ENCODE measurements at places on chromosomes 2 and 18.
A peak's percentile ranks its signal among the peaks of the same experiment; 100 is the strongest.

DNA sequence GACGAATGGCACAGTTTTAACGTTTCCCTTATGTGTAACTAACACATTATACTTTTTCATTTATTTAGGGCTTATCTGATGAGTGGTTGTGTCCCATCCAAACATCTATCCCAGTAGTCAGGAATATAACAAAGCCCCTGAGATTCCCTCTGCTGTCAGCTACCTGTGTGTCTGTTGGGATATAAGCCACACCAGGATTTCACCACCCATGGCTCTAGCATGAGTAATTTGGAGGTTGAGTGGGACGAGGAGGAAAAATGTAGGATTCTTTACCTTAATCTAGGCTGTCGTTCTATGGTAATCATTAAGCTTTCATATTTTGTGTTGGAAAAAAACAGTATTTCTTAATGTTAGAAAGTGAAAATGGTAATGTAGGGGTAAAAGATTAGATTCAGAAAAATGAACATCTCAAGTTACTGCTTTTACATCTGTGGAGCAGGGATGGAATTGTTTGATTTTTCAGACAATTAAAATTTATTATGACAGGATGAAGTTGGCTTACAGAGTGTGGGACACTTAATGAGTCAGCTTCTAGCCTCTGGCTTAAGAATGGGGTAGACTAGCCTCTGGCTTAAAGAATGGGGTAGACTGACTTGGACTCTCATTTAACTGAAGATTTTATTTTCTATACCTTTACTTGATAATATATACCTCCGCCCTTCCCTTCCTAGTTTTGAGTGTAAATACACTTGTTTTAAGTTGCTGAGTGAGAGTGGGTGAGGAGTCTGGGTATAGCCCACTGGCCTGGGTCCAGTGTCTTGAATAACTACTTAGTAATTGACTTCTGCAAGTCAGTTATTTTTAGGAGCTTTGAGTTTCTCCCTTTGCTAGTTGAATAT, 88.5 kb upstream of the RANBP2 start:
- no peak for DNase-seq

GRCh38 chr2:126467367-126468054, 188.4 kb upstream of the GYPC start:
- no peak for DNase-seq

DNA sequence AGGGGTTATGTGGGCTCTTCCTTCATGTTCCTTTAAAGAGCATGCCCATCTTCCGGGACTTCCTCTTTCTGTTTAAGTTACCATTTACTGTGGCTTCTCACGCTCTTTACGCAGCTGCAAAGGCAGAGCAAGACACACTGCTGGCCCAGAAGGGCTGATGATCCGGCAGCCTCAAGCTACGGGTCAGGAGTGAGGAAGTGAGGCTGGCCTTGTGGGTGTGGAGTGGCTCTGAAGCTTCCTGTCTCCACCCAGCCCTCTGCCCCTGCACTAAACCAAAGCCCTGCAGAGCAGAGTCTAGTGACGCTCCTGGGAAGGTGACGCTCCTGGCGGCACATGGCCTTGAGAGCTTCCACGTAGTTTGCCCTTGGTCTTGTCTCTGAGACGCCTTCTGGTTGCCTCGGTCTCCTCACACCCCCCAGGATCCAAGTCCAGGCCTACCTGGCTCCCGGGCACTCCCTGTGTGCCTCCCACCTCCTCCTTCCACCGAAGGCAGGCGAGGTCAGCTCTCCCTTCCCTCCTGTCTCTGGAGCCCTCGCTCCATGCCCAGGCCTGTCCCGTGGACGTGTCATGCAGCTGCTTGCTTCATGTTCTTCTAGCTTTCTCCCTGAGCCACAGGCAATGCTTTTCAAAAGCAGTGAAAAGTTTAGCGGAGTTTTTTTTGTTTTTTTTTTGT, 50.3 kb downstream of the ARL4C start:
- DNase-seq: peak; percentile 92

- no peak for DNase-seq
These were observed 2.3 kb downstream of the ARL4C start for GRCh38 chr2:234494361-234495250.

DNA sequence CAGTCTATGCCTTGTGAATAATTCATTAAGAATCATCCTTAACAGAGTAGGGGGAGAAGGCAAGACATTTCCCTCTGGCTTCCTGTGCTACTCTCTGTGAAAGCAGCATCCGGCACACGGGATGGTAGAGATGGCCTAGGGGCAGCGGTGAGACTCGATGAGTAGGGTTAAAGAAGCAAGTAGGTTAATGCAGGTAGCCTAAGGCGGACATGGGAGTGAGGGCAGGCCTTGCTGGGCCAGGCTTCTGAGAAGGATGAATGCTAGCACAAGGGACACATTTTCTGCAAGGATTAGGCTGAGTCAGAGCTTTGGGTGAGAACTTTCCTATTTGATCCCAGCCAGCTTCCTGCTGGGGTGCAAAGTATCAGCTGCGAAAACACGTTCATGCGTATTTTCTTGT, 80.8 kb downstream of the NXPH2 start:
- no peak for DNase-seq

DNA sequence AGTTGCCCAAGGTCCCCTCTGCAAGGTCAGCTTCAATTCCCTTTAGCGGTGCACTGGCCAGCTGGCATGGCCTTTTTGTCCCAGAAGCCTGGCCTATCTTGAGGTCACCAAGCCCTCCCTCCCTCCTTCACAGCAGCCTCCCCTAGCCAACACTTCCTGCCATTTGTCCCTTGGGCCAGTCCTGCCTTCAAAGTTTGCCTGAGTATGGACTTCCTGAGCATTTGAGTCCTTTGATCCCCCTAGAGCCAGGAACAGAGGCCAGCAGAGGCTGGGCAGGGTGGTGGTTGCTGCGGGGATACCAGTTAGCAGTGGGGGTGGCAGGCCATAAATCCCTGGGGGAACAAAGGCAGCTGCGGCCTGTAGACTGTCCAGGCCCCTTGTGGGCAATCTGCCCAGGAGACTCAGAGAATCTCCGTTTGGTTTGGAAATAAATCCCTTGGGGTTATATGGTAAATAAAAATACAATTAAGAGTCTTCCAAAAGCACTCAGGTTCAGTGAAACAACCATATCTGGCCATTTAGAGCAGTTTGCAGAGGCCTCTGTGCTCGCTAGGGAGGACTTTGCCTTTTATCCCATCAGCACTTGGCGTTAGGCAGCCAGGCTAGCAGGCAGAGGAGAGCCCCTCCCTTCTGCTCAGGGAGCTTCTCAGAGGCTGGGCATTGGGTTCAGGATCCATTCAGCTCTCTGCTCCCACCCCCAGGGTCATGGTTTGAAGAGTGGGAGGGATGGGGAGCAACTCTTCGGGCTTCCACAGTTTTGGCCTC, 3.1 kb upstream of the HES6 start:
- DNase-seq: no peak

DNA sequence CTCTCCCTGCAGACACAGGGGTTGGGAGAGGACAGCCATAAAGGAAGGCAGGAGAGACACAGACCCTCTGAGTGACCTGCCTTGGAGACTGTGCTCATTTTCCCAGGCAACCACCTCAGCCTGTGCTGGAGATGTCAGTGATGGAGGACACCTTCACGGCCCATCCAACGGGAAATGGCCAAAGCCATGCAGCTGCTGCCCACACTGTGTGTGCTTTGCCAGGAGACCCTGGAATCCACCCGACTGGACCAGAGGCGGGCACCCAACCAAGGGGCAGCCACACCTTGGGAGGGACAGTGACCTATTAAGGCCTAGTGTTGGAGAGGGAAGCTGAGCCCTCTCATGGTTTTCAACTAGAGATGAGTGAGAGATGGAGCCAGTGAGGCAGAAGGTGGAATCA, 192.5 kb downstream of the SMAD2 start:
- DNase-seq: no peak

- peak; percentile 77 for DNase-seq
These were observed 112.8 kb upstream of the MAP3K20 start for GRCh38 chr2:172962824-172963223.

GRCh38 chr2:209721497-209721896, 50.1 kb upstream of the UNC80 start:
- no peak for DNase-seq

- DNase-seq: no peak
These were observed 12.8 kb upstream of the MSGN1 start for GRCh38 chr2:17803497-17803896.

DNA sequence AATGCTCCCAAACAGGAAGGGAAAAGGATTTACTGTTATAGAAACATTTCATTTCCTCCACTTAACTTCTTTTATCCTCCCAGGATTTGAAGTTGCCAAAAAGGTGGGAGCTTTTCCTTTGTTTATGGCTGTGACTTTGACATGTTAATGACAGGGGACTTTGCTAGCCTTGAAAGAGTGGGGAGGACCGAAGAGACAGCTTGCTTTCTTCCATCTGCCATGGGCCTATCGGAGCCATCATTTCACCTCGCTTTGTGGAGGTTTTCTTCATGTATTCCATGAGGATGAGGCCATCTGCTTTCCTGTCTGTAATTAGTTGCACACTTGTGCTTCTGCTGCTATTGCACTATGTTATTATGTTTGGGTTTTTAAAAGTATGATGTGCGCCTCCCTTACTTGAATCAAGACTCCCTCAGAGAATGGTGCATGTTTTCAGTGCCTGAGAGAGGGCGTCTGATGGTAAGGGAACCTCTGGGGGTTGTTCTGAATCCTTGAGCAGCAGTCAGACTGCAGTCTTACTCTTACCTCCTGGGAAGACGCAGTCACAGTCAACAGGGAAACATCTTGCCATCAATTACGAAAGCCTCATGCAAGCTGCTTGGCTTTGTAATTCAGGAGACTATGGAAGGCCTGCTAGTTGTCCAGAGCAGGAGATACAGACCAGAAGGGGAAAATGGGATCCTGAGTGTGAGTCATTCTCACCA, 173.3 kb upstream of the MGAT5 start:
- no peak for DNase-seq

DNA sequence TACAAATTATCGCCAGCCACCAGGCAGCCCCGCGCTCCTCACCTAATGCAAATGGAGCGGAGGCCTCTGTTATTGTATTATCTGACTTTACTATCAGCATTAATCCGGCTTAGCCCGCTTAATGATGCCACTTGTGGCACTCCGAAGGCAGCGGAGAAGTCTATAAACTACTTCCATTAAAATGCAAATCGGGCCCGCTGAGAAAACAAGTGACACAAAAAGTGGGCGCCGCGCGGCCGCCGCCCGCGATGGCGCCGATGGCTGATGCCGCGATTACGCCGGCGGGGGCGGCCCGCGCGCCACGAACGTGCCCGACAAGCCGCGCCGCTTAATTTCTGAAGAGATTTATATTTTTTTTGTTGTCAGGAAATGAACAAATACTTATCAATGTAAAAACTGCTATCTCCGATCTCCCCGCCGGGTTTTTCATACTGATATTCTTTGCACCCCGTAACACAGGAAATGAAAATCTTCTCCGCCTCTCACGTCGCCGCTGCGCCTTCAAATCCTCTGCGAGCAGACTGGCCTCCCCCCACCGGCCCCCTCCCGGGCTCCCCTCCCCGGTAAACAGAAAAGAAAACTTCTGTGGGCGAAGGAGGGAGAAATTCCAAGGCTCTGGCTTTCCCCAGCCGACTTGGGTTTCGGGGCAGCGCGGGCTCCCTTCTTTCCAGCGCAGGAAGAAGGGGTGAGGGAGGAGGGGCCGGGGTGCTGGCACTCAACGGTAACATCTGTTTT, 221.8 kb downstream of the INSIG2 start:
- DNase-seq: peak; percentile 69

- no peak for DNase-seq
These were observed 56.5 kb upstream of the TTC39C start for GRCh38 chr18:23958036-23958435.

DNA sequence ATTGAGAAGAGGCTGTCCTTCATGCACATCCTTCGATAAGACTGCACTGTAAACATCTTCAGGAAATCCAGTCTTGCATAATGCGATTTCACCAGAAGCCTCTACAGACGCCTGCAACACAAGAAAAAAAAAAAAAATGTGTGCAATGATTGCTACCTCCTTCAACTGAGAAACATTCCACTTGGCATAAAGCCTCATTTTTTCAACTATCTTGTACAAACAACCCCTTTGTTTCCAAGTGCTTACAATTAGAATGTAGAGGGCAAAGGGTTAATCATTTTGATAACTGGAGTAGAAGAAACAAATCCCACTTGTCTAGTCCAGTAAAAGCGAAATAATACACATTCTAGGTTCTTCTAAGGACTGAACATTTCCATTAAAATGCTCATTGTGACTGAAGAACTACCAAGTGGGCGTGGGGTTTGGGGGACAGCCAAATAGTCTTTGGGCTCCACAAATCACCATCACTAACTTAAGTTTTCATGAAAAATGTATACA, 29.2 kb downstream of the CDH2 start:
- peak; percentile 46 for DNase-seq

DNA sequence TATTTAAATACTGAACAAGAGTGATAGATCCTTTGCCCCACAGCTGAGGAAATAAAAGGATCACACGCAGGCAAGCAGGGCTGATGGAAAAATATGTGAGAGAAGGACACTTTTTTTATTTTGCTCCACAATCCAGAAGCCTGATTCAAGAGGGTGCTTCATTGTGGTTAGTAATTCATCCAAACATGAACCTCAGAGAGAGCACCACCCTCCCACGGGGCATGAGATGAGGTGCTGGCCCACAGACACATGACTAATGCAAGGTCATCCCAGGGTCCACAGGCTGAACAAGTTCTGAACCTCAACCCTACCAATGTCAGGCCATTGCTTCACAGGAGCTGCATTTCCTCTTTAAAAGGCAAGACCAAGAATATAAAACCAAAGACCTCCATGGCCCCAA, 239.6 kb downstream of the MREG start:
- DNase-seq: peak; percentile 28

- DNase-seq: no peak
These were observed 120.8 kb downstream of the GREB1L start for GRCh38 chr18:21362831-21363230.
